ENCODE measurements at places on chromosomes 1 and 21. TPM values are rescaled to one million over a fixed set of nuclear protein-coding genes. Genes with fewer than 3 reads are reported as not detected.

LEMD1 gene
- 2.1 TPM for total RNA-seq

SLC22A15 gene
- 22.6 TPM for total RNA-seq

PLXNA2 gene
- total RNA-seq = 10.0 TPM

RCOR3 gene
- 12.4 TPM for total RNA-seq

BLACAT1 gene
- 0.79 TPM for total RNA-seq

SLC9C2 gene
- not detected for total RNA-seq

LDLRAD1 gene
- 0.26 TPM for total RNA-seq

RPE65 gene
- not detected for total RNA-seq

- no peak for DNase-seq
These were observed 13.4 kb downstream of the PLA2G2F start for GRCh38 chr1:20152599-20152930.

DNA sequence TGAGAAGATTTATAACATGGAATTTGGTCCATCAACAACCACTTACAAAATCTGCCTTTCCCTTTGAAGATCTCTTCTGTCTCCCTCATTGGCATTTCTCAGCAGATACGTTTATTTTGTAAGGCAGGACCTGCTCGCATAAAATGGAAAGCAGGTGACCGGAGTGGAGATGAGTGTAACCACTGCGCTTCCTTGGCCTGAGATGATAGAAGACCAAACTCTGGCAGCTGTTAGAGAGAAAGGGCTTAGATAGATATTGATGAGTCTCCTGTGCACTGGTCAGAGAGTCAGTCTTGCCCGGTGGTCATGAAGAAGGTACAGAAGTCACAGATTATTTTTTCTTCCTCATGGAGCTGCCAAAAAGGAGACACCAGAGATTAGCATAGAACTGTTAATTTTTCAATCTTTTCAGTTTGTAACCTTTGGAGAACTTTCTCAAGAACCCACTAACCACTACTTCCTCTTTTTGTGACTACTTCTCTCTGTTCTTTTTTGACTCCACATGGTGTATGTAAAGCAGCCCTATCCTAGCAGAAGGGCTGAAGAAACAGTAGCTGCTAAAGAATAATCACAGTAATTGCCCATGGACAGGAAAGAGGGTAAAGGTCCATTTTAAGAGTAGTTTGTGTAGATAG is 47.6 kb downstream of the FCRL3 start:
- DNase-seq = no peak

DNA sequence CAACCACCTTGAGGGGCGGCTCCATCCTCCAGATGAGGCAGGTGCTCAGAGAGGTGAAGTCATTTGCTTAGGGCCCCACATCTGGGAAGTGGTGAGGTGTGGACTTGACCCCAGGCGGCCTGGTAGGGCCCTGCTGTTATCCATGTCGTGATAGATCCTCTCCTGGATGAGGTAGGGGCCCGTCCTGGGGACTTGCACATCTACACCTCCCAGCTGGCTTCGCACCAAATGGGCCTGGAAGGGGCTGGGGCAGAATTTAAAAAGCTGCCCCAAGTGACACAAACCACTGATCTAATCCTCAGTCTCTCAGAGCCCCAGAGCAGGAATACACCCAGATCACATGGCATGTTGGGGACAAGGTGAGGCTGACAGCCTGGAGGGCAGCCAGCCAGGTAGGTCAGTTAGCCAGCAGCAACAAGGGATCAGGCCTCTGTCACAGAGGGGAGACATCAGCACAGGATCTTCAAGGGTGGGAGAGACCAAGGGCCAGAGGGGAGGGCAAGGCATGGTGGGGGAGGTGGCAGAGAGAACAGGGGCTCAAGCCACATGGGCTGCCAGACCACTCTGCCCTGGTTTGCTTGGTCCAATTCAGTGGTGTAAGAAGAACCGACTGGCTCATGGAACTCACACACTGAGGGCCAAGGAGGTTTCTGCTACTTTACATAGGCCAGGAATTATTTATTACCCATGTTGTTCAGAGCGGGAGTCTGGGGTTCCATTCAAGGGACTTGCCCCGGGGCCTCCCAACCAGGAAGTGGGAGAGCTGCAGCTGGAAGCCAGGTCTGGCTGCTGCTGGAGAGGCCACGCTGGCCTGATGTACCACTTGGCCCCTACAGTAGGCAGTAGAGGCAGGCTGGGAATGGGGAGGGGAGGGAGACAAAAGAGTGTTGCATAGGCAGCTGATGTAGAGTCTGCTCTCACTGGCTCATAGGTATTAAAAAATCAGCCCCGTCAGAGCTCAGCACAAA is 12.1 kb downstream of the LRP8 start:
- DNase-seq = no peak

DNA sequence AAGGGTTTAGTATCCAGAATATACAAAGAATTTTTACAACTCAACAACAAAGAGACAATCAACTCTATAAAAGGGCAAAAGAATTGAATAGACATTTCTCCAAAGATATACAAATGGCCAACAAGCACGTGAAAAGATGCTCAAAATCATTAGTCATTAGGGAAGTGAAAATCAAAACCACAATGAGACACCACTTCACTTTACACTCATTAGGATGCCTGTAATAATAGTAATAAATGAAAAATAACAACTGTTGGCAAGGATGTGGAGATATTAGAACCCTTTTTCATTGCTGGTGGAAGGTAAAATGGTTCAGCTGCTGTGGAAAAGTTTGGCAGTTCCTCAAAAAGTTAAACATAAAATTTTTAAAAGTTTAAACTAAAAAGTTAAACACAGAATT is 7.0 kb upstream of the ABCD3 start:
- peak; percentile 75 for DNase-seq

GRCh38 chr1:29925058-29925457 is 688.7 kb downstream of the PTPRU start:
- no peak for DNase-seq

DNA sequence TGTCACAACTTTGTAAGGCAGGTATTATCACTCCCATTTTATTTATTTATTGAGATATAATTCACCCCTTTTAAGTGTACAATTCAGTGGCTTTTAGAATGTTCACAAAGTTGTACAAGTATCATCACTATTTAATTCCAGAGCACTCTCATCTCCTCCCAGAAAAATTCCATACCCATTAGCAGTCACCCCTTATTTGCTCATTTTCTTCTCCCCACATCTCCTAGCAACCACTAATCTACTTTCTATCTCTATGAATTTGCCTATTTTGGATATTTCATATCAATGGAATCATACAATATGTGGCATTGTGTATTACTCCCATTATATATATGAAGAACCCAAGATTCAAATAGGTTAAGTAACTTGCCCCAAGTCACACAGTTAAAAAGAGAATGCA is 7.0 kb downstream of the DSTYK start:
- DNase-seq = peak; percentile 21

DNA sequence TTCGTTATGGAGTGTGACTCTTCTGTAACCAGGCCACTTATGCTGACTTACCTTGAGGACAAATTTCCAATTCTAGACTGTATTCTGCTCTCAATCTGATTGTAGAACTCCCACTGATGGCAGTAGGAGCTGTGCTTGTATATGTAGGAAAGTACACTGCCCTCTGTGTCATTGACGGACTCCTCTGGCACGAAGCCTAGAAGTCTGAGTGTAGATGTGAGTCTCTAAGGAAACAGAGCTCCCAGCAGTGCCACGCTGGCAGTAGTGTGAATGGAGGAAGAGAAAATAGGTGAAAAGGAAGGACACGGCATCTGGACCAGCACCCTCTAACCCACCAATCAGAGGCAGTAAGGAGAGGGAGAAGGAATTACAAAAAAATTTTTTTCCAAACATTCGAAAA is 130.4 kb upstream of the ADGRL2 start:
- DNase-seq = peak; percentile 90

GRCh38 chr1:111842411-111842810 is 86.7 kb downstream of the DDX20 start:
- DNase-seq = no peak

DNA sequence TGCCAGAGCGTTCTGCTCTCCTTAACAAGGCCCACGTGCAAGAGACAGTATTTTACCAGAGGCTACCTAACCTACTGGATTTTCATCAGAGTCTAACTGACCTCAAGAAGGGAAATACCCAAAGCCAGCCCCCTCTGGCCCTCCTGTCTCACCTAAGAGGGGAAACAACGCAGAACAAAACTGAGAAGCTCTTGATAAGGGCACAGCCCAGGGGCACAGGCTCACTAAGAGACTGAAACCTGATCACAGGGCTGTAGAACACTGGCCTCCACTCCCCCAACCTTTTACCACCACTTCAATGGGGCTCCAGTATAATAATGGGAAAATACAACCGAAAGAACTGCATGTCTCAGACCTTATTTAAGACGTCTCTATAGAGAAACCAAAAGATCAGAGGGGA is 449.5 kb upstream of the CAMK1G start:
- DNase-seq = no peak

- DNase-seq = no peak
These were observed 33.5 kb upstream of the CLDN14 start for GRCh38 chr21:36513430-36513829.

DNA sequence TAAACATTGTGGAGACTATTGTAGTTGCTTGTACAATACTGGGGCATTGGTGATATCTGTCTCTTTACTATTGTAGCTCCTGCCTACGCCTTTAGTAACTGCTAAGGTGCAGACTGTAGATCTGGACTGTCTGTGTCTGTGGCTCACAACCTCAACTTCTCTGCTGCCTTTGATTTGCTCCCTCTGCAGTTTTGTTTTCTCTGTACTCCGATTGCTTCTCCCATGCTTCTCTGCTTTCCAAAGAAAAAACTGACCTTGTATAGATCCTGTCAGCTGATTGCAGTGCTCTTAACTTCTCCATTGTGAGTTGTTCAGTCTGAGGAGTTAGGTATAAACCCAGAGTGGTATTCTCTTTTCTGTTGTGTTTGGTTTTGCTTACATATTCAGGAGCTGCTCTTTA is 15.3 kb downstream of the MAGI3 start:
- DNase-seq = no peak

GRCh38 chr1:228346731-228347130 is 59.9 kb downstream of the TRIM11 start:
- no peak for DNase-seq

DNA sequence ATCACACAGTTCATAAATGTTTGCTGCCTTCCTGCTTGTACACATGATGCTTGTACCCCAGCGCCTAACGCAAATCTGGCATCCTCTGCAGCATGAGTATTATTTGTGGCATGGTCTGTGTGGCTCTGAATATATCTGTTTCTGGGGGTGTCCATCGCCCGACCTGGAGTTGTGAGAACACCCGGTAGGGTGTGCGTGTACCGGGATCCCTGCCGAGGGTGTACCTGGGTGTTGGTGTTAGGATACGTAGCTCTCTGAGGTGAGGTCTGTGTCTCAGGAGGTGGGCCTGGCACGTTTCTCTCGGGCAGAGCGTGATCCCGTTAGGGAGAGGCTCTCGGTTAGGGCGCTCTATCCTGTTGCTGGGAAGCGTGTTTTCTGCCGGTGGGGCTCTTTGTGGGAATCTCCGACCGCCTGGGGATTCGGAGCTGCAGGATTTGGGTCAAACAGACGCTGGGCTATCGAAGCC is 10.4 kb upstream of the CDC20 start:
- DNase-seq = peak; percentile 37

GRCh38 chr1:157040802-157041201 is 4.7 kb downstream of the ARHGEF11 start:
- no peak for DNase-seq

GRCh38 chr1:105664495-105664894 is 1392.0 kb upstream of the PRMT6 start:
- DNase-seq = peak; percentile 29

GRCh38 chr1:35838693-35839245 is 31.0 kb downstream of the AGO4 start:
- DNase-seq = peak; percentile 15

- no peak for DNase-seq
These were observed 113.0 kb downstream of the OSBPL9 start for GRCh38 chr1:51729824-51730301.

DNA sequence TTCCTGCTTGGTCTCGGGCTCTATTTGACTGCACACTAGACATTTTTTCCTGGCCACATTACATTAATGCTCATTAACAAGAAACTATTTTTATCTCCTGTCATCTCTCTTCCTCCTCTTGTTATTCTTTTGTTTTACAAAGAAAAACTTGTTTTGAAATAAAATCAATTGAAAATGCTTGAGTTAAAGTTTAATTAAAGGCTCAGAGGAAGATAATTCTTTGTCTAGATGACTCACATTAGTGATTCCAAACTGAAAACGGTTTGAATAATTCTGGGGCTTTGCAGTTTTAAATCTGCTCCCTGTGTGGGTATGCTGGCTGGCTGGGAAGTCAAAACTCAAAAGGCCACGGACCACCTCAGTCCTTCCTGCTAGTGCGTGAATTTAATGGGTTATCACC is 29.6 kb downstream of the RGS5 start:
- DNase-seq = no peak

- peak; percentile 70 for DNase-seq
These were observed 17.7 kb downstream of the IVL start for GRCh38 chr1:152926091-152926490.

DNA sequence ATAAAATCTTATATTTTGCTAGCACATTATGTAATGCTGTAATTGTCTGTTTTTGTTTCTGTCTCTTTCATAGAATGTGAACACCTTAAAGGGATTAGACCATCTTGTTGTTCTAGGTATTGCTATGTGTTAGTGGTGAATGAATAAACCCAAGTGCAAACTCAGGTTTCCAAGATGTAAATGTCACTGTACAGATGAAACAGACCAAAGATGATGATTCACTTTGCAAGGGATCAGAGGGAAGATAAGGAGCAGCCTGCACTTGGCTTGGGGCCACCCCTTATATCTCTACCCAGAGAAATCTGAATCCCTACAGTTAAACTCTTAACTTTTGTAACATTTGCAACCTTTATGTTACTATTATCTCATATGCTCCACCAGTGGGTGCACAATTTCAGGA is 25.4 kb downstream of the UROD start:
- peak; percentile 12 for DNase-seq

- DNase-seq = no peak
These were observed 6.3 kb upstream of the CAMSAP2 start for GRCh38 chr1:200732438-200732837.

- no peak for DNase-seq
These were observed 68.0 kb upstream of the PTGFRN start for GRCh38 chr1:116841569-116842344.

- DNase-seq = peak; percentile 89
These were observed 13.0 kb downstream of the WNT9A start for GRCh38 chr1:227934476-227935313.

DNA sequence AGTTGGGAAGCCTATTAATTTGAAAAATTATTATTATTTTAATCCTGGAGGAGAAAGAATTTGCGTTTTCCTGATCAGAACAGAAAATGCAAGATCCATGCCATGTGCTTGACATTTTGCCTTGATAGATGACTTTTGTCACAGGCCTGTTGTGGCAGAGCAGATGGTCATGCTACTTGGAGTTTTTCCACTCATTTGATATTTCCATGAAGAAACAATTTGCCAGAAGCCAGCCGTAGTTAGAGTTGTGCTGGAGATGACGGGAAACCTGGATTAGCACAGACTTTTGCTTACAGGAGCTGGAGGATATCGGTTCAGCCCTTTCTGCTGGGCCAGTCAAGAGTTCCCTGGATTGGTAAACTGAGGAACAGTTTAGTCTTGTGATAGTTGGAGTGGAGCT is 3.2 kb downstream of the RCAN3 start:
- DNase-seq = no peak

- DNase-seq = no peak
These were observed 50.5 kb downstream of the OPTC start for GRCh38 chr1:203544485-203544884.
